ENCODE measurements at places on chromosomes 2 and 18.

GRCh38 chr2:233451950-233452349 lies 97.7 kb downstream of the DGKD start:
- DNase-seq: no peak

- DNase-seq: no peak
Observed at GRCh38 chr2:203869223-203870042, 1.9 kb downstream of the CTLA4 start.

GRCh38 chr2:232687382-232688160 lies 9.6 kb upstream of the GIGYF2 start:
- DNase-seq: no peak

- DNase-seq: no peak
Observed at GRCh38 chr2:96967436-96967835, 18.9 kb downstream of the FAM178B start.

- DNase-seq: no peak
Observed at GRCh38 chr2:182280118-182280517, 146.7 kb downstream of the PDE1A start.

DNA sequence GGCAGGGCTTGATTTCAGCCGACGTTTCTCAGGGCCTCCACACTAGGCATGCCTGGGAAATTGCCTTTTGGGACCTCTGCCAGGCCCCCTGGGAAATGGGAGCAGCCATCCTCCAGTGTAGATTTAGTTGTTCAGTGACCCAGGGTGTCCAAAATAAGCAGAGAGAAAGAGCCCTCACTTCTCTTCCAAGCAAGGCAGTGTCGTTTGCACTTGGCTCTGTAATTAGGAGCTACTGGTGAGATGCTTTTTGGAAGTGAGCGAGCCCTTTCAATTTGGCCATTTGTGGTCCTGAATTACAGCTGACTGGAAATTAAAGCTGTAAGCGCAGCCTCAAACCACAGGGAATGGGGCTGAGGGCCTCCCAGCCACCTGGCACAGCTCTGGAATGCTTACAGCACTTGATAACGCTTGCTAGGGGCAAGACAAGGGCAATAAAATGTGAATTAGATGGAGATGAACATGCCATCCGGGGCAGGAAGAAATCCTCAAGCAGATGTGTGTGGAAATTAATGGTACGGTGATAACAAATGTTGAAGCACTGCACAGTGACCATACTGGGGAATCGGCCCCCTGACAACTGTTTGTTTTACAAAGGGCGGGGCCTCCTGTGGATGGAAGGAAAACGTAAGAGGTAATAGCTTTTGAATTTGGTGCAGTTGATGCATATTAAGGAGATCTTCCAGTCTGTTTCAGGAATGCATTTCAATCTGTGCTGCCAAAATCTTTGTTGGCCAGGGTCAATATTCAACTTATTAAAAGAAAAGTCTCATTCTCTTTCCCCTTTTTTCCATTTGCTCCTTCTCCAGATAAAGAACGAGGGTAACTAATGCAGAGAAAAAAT lies 173.1 kb downstream of the UXS1 start:
- DNase-seq: peak; percentile 38

DNA sequence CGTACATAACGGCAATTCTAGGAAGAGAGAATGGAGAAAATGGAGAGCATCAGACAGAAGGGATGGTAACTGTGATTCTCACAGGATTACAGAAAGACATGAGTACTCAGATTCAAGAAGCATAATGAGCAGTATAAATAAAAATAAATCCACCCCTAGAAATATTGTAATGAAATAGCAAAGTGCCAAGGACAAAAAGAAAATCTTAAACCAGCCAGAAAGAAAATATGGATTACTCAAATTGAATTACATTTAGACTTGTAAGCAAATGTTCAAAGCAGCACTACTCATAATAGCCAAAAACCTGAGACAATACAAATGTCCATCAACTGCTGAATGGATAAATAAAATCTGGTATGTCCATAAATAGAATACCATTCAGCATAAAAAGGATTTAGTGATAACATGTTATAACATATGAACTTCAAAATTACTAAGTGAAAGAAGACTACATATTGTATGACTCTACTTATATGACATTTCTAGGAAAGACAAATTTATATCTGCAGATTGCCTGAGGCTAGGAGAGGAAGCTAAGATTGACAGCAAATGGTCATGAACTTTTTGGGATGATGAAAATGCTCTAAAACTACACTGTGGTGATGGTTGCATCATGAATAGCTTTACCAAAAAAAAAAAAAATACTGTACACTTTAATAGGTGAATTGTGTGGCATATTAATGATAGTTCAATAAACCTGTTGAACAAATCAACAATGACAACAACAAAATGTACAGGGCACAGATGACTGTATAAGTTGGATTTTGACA lies 63.4 kb upstream of the SPTBN1 start:
- DNase-seq: no peak

DNA sequence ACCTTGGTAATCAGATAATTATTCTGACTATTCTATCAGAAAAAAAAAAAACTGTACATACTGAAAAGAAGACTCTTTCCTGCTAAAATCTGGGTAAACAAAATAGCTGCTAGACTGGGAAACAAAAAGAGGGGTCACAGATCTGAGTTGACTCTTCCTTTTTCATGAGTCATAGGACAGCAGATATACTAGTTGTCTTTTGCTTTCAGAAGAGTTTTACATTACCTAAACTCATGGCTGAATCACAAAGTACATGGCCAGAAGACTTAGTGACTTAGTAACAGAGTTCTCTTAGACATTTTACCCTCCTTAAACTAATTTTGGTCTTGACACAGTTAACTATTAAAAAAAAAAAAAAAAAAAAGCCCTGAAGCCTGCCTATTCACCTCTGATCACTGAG lies 834.0 kb upstream of the FSHR start:
- DNase-seq: no peak

GRCh38 chr2:5982193-5982902 lies 290.2 kb downstream of the SOX11 start:
- no peak for DNase-seq
